ENCODE measurements at places on chromosomes 3 and 15.

DNA sequence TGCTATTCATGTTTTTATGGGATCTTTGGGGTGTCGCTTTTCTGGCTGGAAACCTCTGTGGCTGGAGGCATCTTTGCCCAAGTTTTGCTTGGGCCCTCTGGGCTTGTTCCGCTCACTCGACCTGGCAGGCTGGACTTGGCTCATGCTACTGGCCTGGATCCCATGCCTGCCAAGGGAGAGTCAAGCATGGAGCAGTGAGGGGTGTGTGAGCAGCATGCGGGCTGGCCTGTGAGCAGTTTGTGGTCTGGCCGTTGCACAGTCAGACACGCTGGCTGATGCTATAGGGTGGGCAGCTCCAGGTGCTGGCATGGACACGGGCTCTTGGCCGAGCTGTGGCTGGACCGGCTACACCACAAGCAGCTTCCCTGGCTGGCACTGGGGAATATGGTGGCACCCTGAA is 491.1 kb downstream of the AGBL1 start:
- no peak for DNase-seq

DNA sequence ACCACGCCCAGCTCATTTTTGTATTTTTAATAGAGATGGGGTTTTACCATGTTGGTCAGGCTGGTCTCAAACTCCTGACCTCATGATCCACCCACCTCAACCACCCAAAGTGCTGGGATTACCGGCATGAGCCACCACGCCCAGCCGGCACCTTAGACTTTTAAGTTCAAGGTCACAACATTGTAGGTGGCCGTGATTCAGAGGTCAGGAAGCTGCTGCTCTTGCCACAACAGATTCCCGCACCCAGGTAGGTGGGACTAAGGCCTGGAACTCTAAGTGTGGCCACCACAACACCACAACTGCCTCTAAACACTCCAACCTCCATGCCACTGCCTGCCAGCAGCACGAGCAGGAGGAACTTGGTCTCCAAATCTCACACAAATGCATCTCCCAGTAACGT is 196.8 kb downstream of the STT3B start:
- no peak for DNase-seq

- no peak for DNase-seq
Measured at GRCh38 chr3:176987901-176988650, 209.2 kb downstream of the TBL1XR1 start.

DNA sequence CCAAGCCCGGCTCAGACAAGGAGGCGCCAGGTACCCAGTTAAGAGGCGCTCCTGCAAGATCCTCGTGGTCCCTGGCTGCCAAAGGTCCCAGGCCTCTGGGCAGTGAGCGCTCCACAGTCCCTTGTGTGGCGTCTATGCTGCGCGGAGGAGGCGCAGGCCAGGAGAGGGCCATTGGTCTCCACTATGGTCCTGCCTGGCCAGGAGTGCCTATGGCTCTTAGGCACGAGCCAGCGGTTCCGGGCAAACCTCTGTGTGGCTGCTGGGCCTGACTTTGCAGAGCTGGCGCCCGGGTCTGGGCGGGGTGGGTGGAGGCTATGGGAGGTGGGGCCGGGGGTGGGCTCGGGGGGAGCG is 660 bp upstream of the ADAMTSL3 start:
- no peak for DNase-seq

GRCh38 chr3:82038556-82038955 is 277.1 kb upstream of the GBE1 start:
- no peak for DNase-seq

GRCh38 chr3:127419182-127419581 is 131.3 kb upstream of the PRR20G start:
- no peak for DNase-seq

DNA sequence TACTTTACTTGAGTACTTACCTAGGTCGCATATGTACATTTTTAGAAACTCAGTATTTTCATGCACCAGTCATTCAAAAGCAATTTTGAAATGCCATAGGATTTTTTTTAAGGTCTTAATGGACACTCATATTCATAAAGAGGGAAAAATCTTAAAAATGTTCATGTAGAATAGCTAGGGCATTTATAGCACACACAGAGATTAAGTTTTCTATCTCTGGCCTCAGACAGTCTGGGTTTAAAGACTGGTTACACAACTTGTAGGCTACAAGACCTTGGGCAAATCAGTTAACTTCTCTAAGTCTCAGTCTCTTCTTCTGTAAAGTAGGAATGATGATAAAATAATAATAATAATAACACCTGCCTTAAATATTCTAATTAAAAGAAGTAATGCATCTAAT is 48.5 kb upstream of the UBP1 start:
- DNase-seq, result no peak

GRCh38 chr3:101828276-101828675 is 21.0 kb upstream of the NFKBIZ start:
- DNase-seq, result no peak

GRCh38 chr3:127730171-127730570 is 57.4 kb downstream of the ABTB1 start:
- DNase-seq, result no peak

- DNase-seq, result peak; percentile 57
Measured at GRCh38 chr3:10982782-10983181, 9.8 kb upstream of the SLC6A1 start.

- no peak for DNase-seq
Measured at GRCh38 chr3:172341482-172342059, 106.7 kb downstream of the GHSR start.
